ENCODE measurements at places on chromosomes 1 and 21.

- DNase-seq, result no peak
Measured at GRCh38 chr21:46136739-46137349, 18.5 kb downstream of the FTCD start.

- no peak for DNase-seq
Measured at GRCh38 chr1:240284656-240285414, 193.2 kb downstream of the FMN2 start.

DNA sequence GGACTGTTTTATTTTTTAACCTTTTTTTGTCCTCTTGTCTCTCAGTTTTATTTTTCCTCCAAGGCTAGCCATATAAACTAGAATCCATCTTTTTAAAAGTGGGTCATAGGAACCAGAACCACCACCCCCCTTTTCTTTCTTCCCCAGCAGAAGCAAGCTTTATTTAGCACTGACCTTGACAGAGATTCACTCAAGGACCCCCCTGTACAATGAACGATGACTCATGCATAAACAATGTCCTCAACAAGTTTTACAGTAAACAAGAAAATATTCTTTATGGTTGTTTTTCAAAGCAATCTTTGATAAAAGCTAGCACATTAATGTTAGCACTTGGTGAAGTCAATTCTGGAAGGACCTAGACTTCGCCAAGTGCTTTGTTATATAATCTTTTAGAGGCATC lies 14.1 kb downstream of the PKN2 start:
- no peak for DNase-seq

- DNase-seq, result no peak
Measured at GRCh38 chr1:2539312-2539907, 9.3 kb upstream of the HES5 start.

GRCh38 chr1:187514110-187514509 lies 685.4 kb downstream of the PLA2G4A start:
- no peak for DNase-seq

- DNase-seq, result no peak
Measured at GRCh38 chr1:157335056-157335455, 196.9 kb upstream of the ETV3 start.

DNA sequence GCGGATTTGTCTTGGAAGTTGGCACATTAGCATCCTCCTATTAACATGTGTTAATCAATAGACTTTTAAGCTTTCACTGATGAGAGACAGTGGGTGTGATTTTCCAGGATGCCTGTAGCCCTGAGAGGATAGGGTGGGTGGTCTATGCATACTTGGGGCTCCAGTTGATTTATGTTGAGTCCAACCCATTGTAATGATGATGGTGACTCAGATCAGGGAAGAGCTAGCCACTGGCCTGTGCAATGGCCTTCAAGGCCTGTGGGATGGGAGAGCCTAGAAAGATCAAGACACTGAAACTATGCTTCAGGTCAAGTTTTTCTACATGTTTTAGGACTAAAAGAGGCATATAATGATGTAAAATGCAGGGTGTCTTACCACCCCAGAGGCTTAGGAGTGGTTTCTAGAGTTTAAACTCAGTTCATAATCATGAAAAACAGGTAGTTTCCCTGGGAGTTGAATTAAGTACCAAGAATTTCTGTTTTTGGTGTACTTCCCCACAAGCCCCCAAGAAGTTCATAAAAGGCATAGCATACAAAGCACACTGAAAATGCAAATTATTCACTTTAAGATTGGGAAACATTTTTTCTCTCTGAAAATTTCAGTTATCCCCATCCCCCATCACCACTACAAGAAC lies 19.9 kb downstream of the BEND5 start:
- no peak for DNase-seq

- no peak for DNase-seq
Measured at GRCh38 chr1:217393896-217394295, 237.0 kb downstream of the GPATCH2 start.

GRCh38 chr1:214398490-214398889 lies 117.5 kb downstream of the SMYD2 start:
- DNase-seq, result no peak

DNA sequence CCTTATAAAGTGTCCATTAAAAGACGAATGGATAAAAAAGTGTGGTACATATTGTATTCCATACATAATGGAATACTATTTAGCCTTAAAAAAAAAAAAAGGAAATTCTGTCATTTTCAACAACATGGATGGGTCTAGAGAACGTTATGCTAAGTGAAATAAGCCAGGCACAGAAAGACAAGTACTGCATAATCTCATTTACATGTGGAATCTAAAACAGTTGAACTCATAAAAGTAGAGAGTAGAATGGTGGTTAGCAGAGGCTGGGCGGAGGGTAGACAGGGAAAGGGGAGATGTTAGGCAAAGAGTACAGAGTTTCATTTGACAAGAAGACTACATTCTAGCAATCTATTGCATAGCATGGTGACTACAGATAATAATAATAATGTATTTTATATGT lies 2.6 kb downstream of the CTSS start:
- DNase-seq, result no peak

- DNase-seq, result no peak
Measured at GRCh38 chr1:72498371-72498770, 216.0 kb upstream of the NEGR1 start.

DNA sequence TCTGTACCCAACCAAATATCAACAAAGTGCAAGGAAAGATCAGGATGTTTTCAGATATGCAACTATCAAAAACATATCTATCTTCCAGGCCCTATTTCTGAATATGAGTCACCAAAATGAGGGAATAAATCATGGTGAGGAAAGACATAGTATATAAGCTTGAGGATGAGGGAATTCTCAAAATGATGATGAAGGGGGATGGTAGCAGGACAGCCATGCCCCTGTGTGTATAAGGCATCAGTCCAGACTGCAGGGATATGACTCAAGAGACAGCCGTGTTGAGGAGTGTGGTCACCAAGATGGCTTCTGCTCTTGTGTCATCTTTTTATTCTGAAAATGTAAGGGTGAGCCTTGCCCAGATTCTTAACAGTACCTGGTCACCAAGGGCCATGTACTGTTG lies 4.4 kb upstream of the WDR64 start:
- no peak for DNase-seq

DNA sequence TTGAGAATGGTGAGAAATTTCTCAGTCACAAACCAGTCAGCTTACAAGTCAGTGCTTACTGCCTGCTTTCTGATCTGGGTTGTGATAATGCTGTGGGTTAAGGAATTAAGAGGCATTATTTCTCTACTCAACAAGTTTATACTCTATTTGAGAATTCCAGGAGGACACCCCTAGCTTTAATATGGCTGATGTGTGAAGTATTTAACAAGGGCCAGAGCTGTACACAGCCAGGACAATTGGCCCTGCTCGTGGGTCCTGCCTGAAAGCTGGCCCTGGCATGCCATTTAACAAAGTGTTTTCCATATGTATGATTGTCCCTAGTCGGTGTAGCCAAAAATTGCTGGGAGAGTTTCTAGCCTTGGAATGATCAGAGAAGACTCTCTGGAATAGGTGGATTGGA lies 43.2 kb downstream of the HHAT start:
- DNase-seq, result no peak

- no peak for DNase-seq
Measured at GRCh38 chr1:198903203-198903602, 264.4 kb downstream of the PTPRC start.

- DNase-seq, result no peak
Measured at GRCh38 chr1:23561813-23562100, 2.5 kb upstream of the ID3 start.

DNA sequence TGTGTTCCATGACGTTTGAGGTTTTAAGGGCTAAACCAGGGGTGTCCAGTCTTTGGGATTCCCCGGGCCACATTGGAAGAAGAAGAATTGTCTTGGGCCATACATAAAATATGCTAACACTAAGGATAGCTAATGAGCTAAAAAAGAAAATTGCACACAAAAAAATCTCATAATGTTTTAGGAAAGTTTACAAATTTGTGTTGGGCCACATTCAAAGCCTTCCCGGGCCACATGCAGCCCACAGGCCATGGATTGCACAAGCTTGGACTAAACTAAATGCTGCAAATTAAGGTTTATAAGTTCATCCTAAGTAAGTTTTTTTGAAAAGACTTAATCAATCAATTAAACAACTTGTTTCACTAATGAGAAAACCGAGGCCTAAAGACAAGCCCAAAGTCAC lies 21.9 kb downstream of the NIBAN1 start:
- DNase-seq, result no peak

- DNase-seq, result no peak
Measured at GRCh38 chr1:82399093-82399492, 598.4 kb downstream of the ADGRL2 start.

DNA sequence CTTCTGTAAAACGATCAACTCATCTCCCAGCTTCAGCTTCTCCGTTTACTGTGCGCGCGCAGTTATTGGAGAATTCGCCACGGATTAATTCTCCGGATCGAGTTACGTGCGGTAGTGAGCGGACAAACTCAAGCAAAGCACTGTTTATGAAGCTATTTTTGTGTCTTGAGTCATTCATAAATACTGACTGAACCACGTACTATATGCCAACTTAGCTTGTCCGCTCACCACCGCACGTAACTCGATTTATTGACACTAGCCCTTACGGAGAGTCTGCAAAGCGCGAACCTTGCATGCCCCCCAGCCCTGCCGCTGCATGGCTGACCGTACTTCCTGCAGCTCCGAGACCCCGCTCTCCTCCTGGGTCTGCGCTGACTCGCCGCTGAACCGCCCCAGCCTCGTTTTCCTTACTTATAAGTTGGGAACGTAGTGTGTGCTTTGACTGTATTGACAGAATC lies 773 bp downstream of the CHD1L start:
- peak; percentile 21 for DNase-seq

DNA sequence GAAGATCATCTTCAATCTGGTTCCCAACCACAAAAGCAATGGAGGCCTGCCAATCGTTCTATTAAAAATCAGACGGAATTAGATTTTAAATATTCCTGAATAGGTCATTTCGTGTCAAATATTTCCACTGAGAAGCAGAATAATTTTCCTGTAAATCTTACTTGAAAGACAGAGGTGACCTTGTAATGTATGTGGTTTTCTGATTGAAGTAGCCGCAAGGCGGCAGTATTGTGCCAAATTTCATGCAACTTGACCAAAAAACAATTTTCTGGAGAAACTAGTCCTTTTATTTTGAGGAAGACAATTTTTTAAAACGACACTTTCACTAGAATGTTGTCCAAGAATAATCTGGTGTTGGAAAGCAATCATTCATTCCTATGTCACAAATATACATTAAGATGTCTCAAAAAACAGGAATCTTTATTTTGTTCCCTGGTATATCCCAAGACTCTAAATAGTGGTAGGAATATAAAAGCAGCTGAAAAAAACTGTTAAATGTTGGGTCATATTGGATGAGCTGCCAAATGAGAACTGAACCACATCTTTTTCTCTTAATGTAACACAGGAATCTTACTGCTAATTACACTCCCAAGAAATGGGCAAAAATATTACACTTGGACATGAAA lies 33.6 kb downstream of the SPAG17 start:
- DNase-seq, result no peak

GRCh38 chr1:202697038-202697437 lies 13.2 kb downstream of the SYT2 start:
- DNase-seq, result no peak

GRCh38 chr1:55974714-55975441 lies 604.5 kb downstream of the PLPP3 start:
- no peak for DNase-seq

DNA sequence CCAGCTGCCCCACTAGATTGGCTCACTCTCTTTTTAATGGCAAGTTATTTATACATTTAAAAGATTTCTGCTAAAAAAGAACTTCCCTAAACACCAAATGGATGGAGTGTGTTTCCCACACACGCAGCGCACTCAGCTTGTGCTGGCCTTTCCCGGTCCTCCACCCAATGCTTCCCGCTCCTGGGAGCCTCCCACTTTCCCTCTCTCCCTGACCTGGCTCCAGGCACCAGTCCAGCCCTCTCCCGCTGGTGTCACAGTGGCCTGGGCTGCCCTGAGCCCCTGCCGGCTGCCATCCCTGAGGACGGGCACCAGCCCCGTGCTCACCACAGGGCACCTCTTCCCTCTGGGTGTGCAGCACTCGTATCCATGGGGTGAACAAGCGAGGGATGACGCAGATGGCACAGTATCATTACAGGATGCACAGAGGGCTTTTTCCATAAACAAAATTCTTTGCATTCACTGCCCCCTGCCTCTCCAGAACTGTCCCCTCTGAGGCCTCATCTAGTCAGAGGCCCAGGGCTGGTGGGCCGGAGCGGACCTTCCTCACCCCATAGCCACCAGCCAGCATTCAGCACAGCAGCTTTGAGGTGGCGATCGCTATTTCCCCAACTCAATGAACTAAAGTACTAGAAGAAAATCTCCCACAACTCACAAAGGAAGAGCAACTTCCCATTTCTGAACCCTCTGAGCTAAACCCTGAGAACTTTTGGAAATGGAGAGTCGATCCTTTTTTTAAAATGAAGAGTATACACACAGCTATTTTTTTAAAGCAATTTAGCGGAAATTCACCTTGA lies 68.5 kb downstream of the SLC37A1 start:
- no peak for DNase-seq

DNA sequence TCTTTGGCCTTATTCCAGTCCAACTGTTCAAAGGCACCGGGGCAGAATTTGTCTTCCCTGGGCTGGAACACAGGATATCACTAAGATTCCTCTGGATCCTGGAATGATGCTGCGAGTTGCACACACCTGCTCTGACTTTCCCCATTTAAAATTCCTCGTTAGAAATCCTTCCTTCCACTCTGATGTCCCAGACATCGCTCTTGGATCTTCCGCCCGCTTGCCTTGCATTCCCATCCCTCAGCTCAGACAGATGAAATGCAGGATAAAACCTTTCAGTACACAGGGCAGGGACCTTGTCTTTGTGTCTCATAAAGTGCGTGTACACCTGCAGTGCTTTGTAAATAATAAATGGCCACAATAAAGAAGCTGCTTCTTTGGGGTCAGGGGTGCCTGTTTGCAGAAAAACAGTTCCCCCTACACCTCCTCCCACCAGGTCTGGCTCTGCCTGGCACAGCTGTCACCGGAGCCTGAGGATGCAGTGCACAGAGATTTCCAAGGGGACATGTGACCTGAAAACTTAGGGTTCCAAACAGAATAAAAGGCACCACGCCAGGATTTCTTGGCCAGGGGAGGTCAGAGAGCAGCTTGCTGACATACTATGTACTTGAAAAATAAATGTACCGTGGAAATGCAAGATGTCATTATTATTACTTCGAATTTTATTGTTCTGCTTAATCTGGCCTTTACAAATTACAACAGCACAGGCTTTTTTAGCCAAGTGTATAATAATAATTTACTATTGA lies 62.9 kb upstream of the SYT6 start:
- no peak for DNase-seq

Data from CD8-positive, alpha-beta T cell (primary cell).